ENCODE measurements at places on chromosomes 1 and 21.
A peak's percentile ranks its signal among the peaks of the same experiment; 100 is the strongest.

DNA sequence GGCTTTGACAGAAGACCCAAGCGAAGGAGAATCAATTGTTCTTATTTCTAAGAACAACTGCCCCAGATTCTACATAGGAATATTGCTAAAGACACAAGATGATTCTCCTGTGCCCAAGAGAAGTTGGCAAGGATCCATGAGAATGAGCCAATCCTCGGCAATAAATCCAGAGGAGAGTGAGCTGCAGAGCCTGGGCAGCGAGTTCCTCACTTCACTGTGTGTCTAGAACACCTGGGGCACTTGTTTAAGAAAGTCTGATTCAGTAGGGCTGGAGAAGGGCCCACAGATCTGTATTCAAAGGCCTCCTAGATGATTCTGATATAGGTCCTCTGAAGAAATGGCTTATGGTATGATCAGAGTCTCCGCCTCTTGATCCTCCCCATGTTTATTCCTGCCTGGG, 31.8 kb downstream of the GADD45A start:
- no peak overlapping the region for H3K27ac ChIP-seq
- H3K36me3 ChIP-seq: no peaks in the 10 kb centered on the region
- H3K27me3 ChIP-seq: no peaks in the 10 kb centered on the region
- no peak overlapping the region for H3K4me3 ChIP-seq

DNA sequence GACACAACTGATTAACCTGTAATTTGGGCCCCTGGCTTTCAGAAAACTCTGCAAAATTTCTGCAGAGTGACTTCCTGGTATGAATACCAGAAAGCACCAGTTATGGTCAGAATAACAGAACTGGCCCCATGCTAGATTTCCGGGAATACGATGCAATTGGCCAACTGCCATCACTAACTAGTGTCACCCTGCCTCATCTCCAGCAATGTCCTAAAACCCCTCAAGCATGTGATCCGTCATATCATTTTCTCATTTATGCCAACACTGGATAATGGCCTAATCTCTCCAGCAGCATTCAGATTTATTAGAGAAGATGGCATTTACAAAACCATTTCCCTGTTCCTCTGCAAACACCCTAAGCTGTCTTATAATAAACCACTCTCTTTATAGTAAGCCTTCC, 15.4 kb downstream of the KAZN start:
- no peak overlapping the region for H3K4me3 ChIP-seq
- no peaks in the 10 kb centered on the region for H3K36me3 ChIP-seq
- DNase-seq: no peak
- H3K4me1 ChIP-seq: no peaks in the 10 kb centered on the region
- H3K27me3 ChIP-seq: no peaks in the 10 kb centered on the region

- DNase-seq: peak; percentile 75
- no peaks in the 10 kb centered on the region for H3K36me3 ChIP-seq
Measured at GRCh38 chr1:84122780-84123382, 21.2 kb upstream of the PRKACB start.

- no peak overlapping the region for H3K27ac ChIP-seq
- DNase-seq: peak; percentile 26
- no peak overlapping the region for H3K4me3 ChIP-seq
- no peaks in the 10 kb centered on the region for H3K36me3 ChIP-seq
- no peaks in the 10 kb centered on the region for H3K4me1 ChIP-seq
Measured at GRCh38 chr1:116735246-116735645, 19.0 kb upstream of the CD2 start.

GRCh38 chr1:162633081-162633762, 958 bp downstream of the DDR2 start:
- H3K4me3 ChIP-seq: no peak overlapping the region
- DNase-seq: no peak
- H3K36me3 ChIP-seq: no peaks in the 10 kb centered on the region
- H3K27me3 ChIP-seq: no peaks in the 10 kb centered on the region
- H3K4me1 ChIP-seq: peaks cover 5% of the 10 kb centered on the region
